Stimulated activated naive B cell treated with anti-CD40 and anti-IgM and Interleukin-4, amounts not matched to agents 10 μg/mL and 1 μg/mL and 100 μg/mL, for 72 hours (primary cell): ENCODE measurements at places on chromosomes 13 and 19.

- H3K36me3 ChIP-seq = peaks cover 38% of the 10 kb centered on the region
- peaks cover 34% of the 10 kb centered on the region for H3K4me1 ChIP-seq
- H3K27ac ChIP-seq = peak overlapping the region; percentile 25
- no peaks in the 10 kb centered on the region for H3K27me3 ChIP-seq
- H3K4me3 ChIP-seq = no peak overlapping the region
Measured at GRCh38 chr19:38699647-38700349, 44.5 kb downstream of the CAPN12 start.

DNA sequence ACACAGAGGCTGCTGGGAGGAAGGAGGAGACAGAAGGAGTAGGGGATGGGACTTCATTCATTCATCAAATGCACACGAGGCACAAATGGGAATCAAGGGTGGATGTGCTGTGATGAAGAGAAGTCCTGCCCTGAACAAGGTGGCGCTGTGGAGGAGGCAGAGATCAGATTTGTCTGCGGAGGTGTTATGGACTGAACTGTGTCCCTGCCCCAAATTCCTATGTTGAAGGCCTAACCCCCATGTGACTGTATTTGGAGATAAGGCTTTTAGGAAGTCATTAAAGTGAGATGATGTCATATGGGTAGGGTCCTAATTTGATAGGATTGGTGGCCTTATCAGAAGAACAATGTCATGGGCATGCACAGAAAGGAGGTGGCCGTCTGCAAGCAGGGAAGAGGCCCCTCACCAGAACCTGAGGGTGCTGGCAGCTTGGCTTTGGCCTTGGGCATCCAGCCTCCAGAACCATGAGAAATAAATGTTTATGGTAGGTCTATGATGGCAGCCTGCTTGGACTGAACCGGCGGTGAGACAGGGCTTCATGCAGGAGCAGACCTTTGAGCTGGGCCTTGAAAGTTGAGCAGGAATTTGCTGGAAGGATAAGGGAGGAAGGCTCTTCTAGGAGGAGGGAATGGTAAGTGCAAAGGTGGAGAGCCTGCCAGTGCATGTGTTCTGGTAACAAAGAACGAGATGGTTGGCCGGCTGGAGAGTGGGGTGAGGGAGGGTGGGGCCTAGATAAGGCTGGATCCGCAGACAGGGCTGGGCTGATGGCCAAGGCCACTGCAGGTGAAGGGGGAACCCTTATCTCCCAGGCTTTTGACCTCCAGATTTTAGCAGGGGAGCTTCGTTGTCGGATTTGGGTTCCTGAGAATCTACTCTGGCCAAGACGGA is 2.7 kb upstream of the CEBPA start:
- no peak overlapping the region for H3K4me3 ChIP-seq
- DNase-seq = no peak
- H3K27me3 ChIP-seq = peaks cover 61% of the 10 kb centered on the region
- no peak overlapping the region for H3K27ac ChIP-seq

DNA sequence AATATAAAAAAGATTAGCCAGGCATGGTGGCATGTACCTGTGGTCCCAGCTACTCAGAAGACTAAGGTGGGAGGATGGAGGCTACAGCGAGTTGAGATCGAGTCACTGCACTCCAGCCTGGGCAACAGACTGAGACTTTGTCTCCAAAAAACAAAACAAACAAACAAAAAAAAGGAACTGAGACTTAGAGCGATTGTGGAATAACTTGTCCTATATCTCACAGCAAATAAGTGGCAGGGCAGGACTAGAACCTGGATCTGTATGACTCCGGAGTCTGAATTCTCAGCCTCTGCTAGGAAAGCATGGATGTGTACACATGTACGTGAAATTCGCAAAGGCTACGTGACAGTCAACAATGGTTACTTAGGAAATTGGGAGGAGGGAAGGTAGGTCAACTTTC is 20.1 kb downstream of the KRTDAP start:
- H3K27me3 ChIP-seq = no peaks in the 10 kb centered on the region
- no peak overlapping the region for H3K4me3 ChIP-seq
- peaks cover 11% of the 10 kb centered on the region for H3K4me1 ChIP-seq
- H3K27ac ChIP-seq = no peak overlapping the region
- no peak for DNase-seq

DNA sequence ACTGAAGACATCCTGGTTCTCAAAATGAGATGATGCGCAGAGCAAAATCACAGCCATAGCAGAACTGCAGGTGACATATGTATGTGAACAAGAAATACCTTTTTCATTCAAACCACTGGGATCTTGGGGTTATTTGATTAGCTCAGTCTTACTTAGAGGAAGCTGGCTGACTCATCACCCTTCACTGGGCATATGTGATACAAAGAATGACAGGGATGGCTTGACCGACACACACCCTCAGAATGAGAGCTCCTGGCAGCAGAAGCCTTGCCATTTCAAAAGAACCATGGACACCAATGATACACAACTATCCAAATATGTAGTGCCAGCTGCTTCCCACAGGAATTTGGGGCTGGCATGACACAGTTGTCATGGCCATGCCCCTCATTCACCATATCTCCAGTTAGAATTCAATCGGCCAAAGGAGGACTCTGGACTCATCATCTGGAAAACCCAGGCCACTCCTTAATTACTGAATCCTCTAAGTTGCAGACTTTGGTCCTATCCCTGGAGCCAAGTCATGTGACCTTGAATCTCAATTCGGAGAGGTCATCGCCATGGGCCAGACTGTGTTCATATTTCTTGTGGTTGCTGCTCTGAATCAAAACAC is 115.8 kb downstream of the KATNAL1 start:
- DNase-seq = no peak
- H3K36me3 ChIP-seq = no peaks in the 10 kb centered on the region
- H3K4me1 ChIP-seq = no peaks in the 10 kb centered on the region
- no peaks in the 10 kb centered on the region for H3K27me3 ChIP-seq

- H3K27ac ChIP-seq = no peak overlapping the region
- no peaks in the 10 kb centered on the region for H3K36me3 ChIP-seq
- peaks cover 32% of the 10 kb centered on the region for H3K27me3 ChIP-seq
- peaks cover 6% of the 10 kb centered on the region for H3K4me1 ChIP-seq
Measured at GRCh38 chr13:61413572-61414535, 1.8 kb downstream of the PCDH20 start.

DNA sequence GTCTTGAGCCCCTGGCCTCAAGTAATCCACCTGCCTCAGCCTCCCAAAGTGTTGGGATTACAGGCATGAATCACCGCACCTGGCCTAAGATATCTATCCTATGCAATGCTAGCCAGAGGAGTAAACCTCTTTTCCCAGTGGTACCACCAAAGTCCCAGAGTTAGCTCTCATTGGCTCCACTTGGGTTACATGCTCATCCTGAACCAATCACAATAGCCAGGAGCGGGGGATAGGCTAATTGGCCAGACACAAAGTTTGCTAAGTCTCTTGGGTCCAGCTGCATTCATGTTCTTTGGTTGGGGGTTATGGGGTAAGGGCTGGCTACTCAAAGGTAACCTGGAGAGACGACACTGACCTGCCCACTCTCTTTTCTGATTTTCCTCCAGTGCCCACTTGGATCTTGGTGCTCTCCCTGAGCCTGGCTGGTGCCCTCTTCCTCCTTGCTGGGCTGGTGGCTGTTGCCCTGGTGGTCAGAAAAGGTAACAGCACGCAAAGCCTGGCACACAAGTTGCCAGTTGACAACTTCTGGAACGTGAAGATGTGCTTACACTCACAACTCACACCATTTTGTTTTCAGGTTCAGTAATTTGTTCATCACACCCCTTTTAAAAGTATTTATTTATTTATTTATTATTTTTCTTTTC is 7.8 kb downstream of the C19orf38 start:
- H3K27me3 ChIP-seq = peaks cover under 1% of the 10 kb centered on the region
- no peak overlapping the region for H3K27ac ChIP-seq
- no peak for DNase-seq
- H3K4me3 ChIP-seq = no peak overlapping the region
- H3K36me3 ChIP-seq = no peaks in the 10 kb centered on the region

DNA sequence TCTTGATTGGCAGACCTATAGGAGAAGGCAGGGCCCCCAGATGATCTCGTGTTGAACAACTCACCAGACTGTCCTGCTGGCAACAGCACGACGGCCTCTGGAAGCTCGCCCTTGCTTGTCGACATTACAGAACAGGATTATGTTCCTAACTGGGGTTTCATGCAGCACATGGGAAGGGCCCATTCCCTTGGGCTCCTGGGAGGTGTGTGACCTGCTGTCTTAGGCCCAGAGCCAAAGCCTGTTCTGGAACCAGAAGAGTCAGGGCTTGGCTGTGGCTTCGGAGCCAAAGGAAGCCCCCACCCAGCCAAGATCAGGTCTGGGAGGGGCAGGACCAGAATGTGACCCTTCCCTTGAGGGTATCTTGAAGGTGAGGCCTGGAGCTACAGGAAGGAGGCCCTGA is 36.9 kb downstream of the RGCC start:
- H3K36me3 ChIP-seq = peaks cover 3% of the 10 kb centered on the region
- H3K4me3 ChIP-seq = no peak overlapping the region
- peak overlapping the region; percentile 53 for H3K27ac ChIP-seq
